Hematopoietic multipotent progenitor cell (in vitro differentiated cells): ENCODE measurements at places on chromosomes 5 and 9.

GRCh38 chr9:19200229-19200628, 30.3 kb upstream of the DENND4C start:
- DNase-seq, result no peak

GRCh38 chr5:120413686-120414085, 50.4 kb upstream of the PRR16 start:
- DNase-seq, result no peak

- no peak for DNase-seq
Observed at GRCh38 chr5:72380492-72381274, 60.5 kb downstream of the PTCD2 start.

GRCh38 chr9:91303741-91304415, 57.8 kb downstream of the AUH start:
- DNase-seq, result no peak

DNA sequence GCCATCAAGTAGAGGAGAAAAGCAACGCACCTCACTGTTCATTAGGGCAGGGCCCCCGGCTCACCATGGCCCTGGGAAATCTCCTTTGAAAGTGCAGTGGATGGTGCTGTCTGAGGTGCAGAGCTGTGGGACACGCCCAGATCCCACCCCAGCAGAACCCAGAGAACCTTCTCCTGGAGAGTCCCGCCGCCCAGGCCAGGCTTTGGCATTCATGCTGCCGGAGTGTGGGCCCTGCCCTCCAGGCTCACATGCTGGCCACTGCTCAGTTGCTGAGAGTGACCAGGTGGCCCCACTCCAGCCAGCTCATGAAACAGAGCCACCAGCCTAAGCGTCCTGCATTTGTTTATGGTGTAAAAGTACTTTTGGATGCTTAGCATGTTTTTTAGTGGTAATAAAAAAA, 23.8 kb upstream of the LRRC14B start:
- no peak for DNase-seq

GRCh38 chr5:63217422-63217821, 638.8 kb downstream of the LRRC70 start:
- no peak for DNase-seq

GRCh38 chr9:125255781-125256391, 5.7 kb upstream of the GAPVD1 start:
- DNase-seq, result peak; percentile 51

DNA sequence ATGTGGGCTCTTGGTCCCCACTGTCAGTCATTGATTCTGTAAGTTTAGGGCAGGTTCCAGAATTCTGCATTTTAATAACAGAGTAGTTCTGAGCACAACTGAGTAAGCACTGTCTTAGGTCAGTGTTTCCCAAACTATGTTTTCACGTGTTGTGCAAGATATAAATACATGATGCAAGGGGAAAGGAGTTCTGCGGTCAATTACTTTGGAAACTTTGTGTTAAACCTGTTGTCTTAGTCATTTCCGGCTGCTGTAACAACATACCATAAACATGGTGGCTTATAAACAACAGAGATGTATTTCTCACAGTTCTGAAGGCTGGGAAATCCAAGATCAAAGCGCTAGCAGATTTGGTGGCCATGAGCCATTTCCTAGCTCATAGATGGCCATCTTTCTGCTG, 69.8 kb downstream of the EQTN start:
- no peak for DNase-seq

DNA sequence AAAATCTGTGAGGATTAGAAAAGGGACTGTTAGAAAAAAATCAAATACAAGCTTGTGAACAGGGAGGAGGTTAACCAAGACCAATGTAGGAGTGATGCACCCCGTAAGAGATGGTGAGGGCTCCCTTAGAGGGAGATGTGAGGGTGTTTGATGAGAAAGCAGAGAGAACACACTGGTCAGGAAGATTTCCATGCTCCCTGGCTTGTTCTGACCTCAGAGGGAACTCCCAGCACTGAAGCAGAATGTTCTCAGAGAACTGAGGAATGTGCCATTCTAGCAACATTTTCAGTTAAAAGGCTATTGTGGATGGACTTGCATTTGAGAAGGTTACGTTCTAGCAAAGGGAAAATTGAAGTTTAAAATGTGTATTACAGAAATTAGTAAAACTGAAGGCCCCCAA, 110.6 kb downstream of the HTR4 start:
- no peak for DNase-seq

GRCh38 chr5:150356575-150357294, 762 bp upstream of the TCOF1 start:
- no peak for DNase-seq

DNA sequence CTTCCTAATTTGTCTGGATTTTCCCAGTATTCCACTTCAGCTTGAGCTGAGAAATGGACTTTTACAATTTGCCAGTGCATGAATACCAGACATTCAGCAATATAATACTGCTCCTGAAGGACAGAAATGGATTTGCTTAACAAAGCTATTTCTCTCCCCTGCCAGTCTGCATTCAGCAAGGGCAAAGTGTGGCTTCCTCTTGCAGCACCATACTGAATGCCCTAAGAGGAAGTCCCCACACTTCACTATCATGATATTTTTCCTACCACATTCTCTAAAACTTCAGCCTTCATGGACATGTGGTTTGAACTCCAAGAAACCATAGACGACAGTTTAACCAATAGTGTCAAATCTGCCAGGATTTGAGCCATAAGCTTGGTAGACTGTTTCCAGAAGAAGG, 19.8 kb upstream of the TLE4 start:
- DNase-seq, result no peak

DNA sequence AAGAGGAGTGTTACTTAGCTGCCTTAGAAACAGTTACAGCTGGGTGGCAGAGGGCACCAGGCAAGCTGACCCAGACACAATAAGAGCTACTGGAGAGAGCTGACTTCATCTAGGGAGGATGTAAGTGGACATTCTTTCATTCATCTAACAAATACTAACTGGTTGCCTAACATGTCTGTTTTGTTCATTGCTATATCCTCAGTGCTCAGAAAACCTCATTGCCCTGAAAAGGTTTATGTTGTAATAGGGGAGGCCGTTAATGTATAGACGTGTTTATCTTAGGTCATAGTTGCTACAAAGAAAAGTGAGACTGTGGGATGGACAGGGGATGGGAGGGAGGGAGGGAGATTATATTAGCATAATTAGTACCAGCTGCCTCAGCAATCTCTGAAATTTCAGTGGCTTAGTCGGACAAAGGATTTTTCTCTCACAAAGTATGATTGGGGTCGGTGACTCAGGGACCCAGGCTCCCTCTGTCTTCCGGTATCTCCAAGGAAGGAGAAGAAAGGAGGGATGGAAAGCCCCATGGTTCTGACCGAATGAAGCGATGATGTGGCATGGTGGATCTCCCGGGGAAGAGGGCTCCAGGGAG, 2.6 kb upstream of the SNX18 start:
- no peak for DNase-seq

DNA sequence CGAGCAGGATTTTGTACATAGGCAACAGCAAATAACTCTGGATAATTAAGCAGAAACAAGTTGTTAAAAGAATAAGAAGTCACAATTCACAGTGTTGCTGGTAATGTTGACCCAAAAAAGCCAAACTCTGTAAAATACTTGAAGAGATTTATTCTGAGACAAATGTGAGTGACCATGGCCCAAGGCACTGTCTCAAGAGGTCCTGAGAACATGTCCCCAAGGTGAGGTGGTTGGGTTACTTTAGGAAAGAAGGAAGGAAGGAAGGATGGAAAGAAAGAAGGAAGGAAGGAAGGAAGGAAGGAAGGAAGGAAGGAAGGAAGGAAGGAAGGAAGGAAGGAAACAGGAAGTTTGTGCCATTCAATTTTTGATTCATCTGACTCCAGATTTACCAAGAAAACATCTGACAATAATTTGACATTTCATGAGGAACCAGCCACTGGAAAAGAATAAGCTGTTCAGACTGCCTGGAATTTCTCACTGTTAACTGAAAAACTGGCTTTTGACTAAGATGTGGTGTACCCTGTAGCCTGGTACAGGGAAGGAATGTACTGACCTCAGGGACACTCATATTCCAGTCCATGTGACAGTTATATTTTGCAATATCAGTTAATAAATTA, 295.9 kb upstream of the TNC start:
- DNase-seq, result no peak

- no peak for DNase-seq
Observed at GRCh38 chr9:125672876-125673275, 34.1 kb downstream of the MAPKAP1 start.

DNA sequence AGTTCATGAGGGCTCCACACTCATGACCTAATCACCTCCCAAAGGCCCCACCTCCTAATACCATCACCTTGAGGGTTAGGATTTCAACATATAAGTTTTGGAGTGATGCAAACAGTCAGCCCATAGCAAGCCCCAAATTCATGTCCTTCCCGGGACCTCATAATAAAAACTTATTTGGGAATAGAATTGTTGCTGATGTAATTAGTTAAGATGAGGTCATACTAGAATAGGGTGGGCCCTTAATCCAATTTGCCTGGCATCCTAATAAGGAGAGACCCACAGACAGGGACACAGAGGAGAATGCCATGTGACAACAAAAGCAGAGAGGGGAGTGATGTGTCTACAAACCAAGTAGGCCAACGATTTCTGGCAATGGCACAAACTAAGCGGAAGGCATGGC, 347.1 kb downstream of the ARHGEF28 start:
- no peak for DNase-seq

DNA sequence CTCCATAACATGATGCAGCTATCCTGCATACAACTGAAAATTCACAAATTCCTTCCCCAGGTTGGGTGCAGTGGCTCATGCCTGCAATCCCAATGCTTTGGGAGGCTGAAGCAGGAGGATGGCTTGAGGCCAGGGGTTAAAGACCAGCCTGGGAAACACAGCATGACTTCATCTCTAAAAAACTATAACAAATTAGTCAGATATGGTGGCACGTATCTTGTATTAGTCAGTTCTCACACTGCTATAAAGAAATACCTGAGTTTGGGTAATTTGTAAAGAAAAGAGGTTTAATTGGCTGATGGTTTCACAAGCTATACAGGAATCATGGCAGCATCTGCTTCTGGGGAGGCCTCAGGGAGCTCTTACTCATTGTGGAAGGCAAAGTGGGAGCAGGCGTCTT, 56.4 kb upstream of the DAPK1 start:
- no peak for DNase-seq

DNA sequence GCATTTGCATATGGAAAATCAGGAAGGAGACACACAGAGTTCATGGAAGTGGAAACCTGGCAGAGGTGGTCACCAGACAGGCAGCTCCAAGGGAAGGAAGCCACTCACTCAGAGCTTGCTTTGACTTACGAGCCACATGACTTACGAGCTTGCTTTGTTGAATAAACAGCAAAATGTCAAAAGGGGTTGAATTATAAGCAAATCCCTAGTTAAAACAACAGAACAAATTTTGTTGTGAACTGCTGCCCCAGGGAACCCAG, 164.3 kb downstream of the SYK start:
- no peak for DNase-seq

DNA sequence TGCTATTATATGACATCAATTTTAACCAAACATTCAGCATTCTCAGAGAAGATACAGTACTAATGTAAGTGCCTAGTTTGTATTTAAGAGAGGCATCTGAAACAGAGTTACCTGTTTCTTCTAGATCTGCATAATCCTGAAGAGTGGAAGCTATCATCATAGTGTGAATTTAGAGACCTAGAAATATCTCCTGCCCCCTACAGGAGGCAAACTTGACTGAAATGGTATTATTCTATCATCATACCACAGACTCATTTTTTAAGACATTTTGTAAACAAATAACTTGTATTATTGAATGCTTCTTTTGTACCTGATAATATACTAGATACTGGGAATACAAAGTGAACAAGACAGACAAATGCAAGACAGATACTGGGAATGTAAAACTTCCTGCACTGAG, 216.8 kb upstream of the RPS23 start:
- no peak for DNase-seq
